ENCODE measurements at places on chromosomes 6 and 20.

GRCh38 chr6:139587469-139587868 is 213.0 kb upstream of the CITED2 start:
- DNase-seq: peak; percentile 97

GRCh38 chr6:169961772-169962561 is 210.5 kb downstream of the ERMARD start:
- DNase-seq: no peak

DNA sequence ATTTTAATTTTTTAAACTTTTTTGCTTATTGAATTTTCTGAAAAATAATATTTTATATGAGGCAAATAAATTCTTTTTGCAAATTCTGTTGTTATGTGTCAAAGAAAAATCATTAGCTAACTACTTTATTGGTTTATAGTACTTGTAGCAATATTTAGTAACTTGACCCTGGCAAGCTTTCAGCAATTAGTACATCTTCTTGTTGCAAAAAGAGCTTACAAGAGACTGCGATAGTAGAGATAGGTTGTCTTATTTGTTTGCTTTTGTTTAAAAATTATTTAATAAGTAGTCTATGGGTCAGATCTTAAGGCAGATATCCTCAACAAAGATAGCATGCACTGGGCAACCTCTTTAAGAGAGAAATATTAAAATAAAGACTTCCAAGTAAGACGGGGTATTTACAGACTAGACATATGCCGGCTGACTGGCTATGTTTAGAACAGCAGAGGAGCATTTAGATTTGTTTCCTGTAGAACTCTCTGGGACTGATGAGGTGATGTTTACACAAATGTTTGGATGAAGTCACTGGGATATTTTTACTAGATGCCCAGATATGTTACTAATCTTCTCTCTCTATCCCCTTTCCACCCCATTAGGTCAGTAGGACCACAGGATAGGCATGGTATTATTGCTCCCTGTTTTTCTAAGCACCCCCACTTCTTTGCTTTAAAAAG is 25.0 kb downstream of the VGLL2 start:
- no peak for DNase-seq

DNA sequence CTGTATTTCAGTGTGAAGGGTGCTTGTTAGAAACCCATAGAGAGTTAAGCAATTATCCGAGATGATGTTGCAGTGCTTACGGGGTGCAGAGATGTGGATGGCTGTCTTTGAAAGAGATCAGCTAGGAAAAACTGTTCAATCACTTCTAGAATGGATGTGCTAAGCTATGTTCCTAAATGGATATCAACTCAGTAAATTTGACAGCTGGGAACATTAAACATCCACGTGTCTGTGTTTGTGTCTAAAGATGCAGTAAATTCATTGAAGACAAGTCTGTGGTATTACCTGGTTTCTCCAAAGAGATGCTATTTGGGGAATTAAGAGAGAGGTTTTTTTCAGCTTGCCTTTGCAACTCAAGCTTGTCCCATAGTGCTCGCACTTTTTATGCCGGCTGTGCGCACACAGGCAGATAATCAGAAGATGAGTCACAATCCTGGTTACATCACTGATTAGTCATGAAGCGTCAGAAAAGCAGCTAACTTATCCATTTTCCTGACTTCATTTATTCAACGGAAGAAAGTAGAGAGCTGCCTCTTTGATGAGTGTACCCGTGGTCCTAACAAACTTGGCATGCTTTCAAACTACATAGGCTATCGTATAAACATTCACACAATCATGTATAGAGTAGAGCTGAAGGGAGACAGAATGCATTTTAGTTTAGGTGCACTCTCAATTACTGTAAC is 691.7 kb upstream of the SLC35B3 start:
- peak; percentile 78 for DNase-seq

GRCh38 chr6:136439514-136440190 is 110.6 kb downstream of the MAP7 start:
- DNase-seq: no peak

GRCh38 chr20:33291830-33292355 is 8.9 kb downstream of the BPIFB1 start:
- DNase-seq: no peak

- peak; percentile 99 for DNase-seq
Observed at GRCh38 chr20:53926428-53927028, 143.9 kb downstream of the BCAS1 start.

- DNase-seq: no peak
Observed at GRCh38 chr20:13910492-13910891, 79.9 kb downstream of the SEL1L2 start.

DNA sequence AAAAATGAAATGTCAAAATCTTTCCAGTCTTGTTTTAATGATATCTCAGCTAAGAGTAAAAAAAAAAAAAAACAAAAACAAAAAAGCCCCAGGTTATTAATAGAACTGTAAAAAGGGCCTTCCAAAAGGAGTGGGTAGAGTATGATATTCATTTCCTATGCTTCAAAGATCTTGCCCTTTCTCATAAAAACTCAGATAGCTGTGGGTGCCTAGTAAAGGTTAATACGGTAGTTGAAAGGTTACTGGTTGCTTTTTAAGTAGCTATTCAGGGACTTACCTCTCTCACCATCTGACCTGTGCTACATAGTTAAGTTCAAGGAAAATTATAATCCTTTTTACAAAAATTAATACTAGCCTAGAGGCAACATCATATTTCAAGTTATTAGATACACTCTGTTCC is 14.9 kb downstream of the TRMT6 start:
- no peak for DNase-seq

GRCh38 chr6:37699138-37699766 is 1.6 kb upstream of the MDGA1 start:
- no peak for DNase-seq

DNA sequence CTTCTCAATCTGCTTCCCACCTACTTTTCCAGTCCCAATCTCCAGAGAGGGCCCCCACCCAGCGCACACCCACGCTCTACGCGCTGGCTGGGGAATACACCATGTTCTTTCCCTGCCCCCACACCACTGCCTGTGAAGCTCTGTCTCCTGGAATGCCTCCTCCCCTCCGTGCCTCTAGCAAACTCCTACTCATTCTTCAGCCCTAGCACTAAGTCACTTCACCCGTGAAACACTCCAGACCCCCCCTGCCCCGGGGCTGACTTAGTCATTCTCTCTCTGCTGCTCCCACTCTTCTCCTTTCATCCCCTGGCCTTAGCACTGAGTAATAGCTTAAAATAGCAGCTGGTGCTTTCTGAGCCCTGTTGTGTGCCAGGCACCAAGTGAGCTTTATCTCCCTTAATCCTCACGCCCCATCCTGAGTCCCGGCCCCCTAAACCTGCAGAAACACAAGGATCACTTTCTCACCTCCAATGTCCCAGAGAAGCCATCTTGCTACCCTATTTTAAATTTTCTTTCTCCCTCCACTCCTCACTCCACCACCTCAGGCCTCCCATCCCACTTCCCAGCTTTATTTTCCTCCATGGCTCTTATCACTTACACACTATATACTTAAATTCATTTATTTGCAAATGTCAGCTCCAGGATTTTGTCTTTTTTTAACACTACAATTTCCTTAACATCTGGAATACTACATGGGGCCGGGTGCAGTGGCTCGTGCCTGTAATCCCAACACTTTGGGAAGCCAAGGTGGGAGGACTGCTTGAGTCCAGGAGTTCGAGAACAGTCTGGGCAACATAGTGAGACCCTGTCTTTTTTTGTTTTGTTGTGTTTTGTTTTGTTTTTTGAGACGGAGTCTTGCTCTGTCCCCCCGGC is 6.3 kb upstream of the PARD6B start:
- DNase-seq: peak; percentile 100

DNA sequence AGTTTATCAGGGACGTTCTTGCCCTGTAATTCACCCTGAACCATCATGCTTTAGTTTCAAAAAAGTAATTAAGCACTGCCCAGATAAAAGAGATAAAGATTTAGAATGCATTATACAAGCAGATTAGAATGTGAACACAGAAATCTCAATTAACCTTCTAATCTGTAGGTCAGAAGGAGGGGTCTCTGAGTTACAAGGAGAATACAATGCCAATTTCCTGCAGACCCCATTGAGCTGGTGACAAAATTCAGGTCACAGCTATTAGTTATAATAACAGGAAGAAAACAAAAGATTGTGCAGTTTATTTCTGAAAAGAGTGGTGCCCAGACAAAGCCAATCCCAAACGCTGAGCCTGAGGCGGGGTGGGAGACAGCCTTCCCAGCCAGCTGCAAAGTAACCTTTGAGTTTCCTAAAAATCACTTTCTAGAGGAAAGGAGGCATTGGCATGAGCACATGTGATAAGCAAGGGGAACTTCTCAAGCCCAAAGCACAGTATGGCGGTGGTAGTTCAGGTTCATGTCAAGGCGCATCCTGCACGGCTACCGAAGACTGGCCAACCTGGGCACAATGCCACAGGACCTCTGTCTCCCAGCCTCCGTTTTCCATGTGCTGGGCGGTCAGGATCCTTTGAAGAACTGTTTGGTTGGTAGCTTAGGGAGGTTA is 192.5 kb downstream of the TTLL2 start:
- DNase-seq: no peak

GRCh38 chr6:125904871-125905270 is 51.7 kb upstream of the HINT3 start:
- DNase-seq: peak; percentile 87

DNA sequence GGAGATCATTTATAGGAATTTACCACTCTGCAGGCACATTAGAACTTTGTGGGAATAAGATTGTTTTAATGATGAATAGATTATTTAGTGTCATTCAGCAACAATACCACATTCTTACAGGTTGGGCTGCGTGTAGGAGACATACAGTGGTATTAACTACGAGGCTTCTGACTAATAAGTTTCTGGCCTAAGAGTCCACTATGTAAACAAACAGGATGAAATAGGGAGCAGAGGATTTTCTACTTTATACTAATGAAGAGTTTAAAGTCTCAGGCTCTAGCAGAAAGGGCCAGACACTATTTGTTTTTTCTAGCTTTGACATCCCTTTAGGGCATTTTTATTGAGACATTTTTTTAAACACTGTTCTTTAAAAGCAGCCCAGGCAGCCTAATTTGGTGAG is 75.6 kb downstream of the SLC24A3 start:
- DNase-seq: peak; percentile 29

DNA sequence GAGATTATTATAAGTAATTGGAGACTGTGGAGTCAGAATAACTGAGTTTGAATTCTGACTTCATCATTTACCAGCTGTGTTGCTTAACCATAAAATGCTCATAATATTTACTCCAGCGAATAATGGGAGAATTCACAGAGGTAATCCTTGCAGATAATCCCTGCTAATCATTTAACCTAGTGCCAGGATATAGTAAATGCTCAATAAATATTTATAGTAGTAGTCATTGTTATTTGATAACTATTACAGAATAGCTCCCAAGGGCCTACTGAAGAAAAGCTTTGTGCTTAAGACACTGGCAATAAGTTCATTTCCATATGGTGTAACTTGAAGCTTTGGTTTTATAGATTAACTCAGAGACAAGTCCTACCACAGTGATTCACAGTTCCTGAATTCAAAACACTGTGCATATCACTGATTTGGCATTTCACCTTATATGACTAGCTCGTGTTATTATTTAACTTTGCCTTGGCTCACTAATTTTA is 208.8 kb upstream of the PLCB4 start:
- DNase-seq: peak; percentile 63

DNA sequence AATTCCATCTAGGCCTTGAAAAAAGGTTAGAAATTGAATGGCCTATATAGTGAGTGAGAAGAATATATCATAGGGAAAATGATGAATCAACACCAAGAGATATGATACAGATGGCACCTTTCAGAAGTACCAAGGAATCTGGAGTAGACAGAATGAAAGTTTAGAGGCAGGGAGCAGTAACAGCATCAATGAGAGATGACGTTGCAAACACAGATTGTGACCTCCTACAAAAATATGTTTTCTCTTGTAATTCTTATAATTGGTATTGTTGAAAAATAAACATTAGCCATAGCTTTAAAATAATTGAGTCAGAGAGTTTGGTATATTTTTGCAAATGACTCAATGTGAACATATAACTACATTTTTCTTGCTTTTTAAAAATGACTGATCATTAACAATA is 1223.1 kb upstream of the GJE1 start:
- DNase-seq: no peak

DNA sequence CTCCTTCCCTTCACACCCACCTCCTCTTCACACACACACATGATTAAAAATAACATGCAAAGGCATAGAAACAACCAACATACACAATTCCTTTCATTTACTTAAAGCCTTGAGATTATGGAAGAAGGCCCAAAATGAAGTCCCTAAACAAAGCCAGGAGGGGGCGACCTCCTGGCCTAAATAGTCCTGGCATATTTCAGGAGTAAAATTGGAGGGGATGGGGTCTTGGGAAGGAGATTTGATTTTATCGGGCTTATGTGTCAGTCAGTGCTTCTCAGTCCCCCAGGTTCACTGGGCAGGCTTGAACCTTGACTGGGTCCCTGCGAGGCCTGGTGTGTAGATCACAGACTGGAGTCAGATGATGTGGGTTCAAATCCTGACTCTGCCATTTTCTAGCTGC is 266.4 kb downstream of the SAMD5 start:
- DNase-seq: no peak

- peak; percentile 95 for DNase-seq
Observed at GRCh38 chr6:20377623-20378265, 23.9 kb upstream of the E2F3 start.

DNA sequence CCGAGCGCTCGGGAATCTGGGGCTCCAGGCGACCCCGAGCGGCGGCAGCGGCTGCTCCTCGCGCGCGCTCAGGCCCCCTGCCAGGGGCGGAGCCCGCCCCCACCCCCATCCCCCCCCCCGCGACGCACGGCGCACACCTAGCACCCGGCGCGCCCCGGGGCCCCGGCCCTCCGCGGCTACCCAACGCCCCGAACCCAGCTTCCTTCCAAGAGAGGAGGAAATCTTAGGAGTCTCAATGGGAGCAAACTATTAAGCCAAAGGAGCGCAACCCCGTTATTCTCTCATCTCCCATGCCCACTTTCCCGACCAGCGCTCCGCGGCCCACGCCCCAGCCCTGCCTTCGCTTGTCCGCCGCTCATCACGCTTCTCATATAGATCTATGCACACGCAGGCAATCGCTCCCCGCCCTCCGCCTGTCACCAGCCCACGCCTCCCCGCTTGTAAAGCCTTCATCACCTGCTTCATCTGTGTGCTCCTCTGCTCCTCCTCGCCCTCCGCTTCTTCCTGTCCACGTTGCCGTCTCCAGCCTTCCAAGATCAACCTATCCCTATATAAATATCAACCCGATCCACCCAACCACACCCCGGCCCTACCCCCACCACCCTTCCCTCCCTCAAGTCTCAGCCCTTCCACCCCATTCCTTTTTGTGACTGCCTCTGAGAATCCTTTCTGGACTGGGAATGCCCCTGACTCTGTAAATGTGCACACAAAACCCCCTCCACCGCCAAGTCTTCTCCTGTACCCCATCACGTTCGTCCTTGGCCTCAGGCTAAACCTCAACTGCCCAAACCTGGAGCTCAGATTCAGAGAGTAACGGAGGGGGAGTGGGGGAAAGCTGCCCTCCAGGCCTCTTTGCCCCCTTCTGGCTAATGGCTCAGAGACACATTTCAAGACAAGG is at the start of gene DLK2:
DLK2 (minus strand) TSS at position 18 of the 898 bp plus-strand sequence. CDS start 723 bp downstream, outside the sequence.
- DNase-seq: no peak

GRCh38 chr6:16227605-16228004 is 10.8 kb upstream of the GMPR start:
- DNase-seq: no peak

Measured in amniotic epithelial cell (primary cell).